Renal pelvis (tissue), 12 donors: ENCODE measurements at places on chromosomes 11 and 22. TPM values are rescaled to one million over a fixed set of nuclear protein-coding genes. Genes with fewer than 3 reads are reported as not detected.

GRCh38 chr11:34565417-34566207 lies 52.0 kb upstream of the ELF5 start:
- DNase-seq, result no peak

- DNase-seq, result no peak
Measured at GRCh38 chr22:38755155-38755910, 465 bp downstream of the SUN2 start.

- peak; percentile 11 for DNase-seq
Measured at GRCh38 chr22:41240377-41241132, at the start of gene CHADL. Gene CHADL (minus strand): TSS chr22:41240931. CDS start chr22:41240881, 50 bp downstream.

DDI1 gene
- not detected for polyA plus RNA-seq

MS4A15 gene
- not detected for polyA plus RNA-seq

DNA sequence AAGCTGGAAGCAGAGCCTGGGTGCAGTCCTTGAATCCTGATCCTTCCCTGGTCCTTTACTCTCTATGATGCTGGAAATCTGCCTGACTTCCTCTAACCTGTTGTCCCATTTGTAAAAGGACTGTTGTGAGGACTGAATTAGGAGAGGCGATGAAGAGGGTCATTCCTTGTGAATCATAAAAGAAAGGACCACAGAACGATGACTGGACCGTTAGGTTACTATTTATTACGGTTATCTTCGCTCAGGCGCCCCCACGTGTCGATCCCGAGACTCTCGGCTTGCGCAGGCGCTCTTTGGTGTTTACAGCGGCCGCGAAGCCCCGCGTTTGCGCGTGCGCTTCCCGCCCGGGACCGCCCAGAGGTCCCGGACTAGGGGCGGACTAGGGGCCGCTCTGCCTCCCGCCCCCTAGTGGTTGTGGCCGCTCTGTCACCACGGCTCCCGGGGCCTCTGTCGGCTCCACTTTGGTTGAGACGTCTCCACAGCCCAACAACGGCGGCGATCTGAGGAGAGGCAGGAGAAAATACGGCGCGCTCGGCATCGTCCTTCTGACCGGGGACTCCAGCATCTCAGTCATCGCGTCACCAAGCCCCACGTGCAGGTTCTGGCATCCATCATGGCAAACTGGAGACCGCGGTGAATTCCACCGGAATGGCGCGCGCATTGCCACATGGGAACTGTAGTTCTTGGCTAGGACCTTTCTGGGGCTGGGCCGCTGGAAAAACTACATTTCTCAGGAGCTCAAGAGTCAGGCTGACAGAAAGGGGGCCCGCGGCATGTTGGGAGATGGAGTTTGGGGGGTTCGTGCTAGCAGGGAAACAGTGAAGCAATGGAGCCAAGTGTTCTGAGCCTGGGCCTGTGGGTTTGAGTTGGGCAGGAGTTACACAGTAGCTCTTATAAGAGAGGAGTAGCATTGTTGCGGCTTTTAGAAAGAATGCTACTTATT lies at the start of gene STARD10:
STARD10 (minus strand) TSS at position 623 of the 943 bp plus-strand sequence. CDS start 12,866 bp downstream, outside the sequence.
- peak; percentile 97 for DNase-seq

DNA sequence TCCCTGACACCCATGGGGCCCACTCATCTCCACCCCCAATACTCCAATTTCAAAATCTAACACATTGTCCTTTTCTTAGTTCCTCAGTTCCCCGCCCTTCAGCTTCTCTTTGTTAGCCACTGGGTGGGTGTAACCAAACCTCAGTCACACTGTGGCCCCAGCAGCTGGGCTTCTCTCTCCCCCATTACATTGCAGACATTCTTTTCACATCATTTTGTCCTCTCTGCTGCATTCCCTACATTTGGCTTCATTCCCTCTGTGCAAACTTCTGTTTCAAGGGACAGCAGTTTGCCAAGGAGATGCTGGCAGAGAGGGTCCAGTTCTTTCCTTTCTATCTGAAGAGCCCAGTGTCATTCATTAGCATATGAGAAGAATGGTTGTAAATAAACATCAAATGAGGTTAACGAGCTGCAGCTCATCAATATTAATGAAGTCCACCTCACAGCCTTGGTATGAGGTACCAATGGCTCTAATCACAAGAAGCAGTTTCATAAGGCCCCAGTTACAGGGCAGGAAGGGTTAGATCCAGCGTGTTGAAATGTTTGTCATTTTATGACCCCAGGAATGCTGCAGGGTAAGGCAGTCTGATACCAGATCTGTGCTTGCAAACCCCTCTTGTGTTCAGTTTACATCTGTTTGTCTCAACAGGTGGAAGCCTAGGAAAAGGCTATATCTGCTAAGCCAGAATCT lies 72.3 kb downstream of the ARFGAP2 start:
- peak; percentile 37 for DNase-seq

GRCh38 chr22:20186183-20186870 lies 35.5 kb upstream of the CCDC188 start:
- no peak for DNase-seq

- DNase-seq, result no peak
Measured at GRCh38 chr22:19184276-19184997, 5.9 kb upstream of the SLC25A1 start.

IGLL1 gene
- polyA plus RNA-seq, result 1.4 TPM

GRCh38 chr11:128463371-128463829 lies 124.0 kb downstream of the ETS1 start:
- DNase-seq, result peak; percentile 41

DNA sequence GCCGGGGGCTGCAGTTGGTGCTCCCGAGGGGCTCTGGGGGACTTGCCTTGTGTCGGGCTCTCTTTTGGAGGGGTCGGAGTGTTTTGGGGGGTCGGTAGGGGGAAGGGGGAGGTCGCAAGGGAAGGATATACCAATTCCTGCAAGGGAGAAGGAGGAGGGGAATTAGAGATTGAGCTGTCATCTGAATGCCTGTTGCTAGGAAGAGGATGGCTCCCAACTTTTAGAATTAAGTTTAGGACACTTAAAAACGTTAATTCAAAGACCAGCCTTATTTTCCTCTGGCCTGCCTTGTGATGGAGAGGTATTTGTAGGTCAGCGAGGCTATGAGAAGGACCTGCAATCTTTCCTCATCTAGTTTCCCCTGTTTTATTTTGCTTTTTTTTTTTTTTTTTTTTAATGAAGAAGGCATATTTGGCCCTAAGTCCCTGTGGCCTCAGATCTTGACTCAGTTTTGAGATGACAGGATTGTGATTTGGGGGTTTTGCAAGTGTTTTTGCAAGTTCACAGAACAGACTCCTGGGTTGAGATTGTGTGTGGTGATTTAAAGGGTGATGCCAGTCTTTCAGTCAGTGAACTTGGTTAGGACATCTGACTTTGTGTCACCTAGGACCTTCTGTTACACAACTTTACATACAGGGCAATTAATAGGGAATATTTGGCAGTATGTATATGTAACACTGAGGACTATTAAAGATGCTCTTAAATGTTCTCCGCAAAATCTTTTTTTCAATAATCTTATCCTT lies 672 bp downstream of the TMEM135 start:
- no peak for DNase-seq

CAPN5 gene
- polyA plus RNA-seq, result 30.5 TPM
